ENCODE measurements at places on chromosomes 2 and 18. TPM values are rescaled to one million over a fixed set of nuclear protein-coding genes. Genes with fewer than 3 reads are reported as not detected.

SMPD4 gene
- 38.5 TPM for total RNA-seq

TPO gene
- not detected for total RNA-seq

SLC35G4 gene
- total RNA-seq, result not detected

ABCB11 gene
- total RNA-seq, result not detected

POTEJ gene
- total RNA-seq, result not detected

ANKRD62 gene
- not detected for total RNA-seq

MEIS1 gene
- total RNA-seq, result 30.1 TPM

CHRNG gene
- total RNA-seq, result not detected

GRCh38 chr2:47652061-47652690, 130.8 kb upstream of the MSH6 start:
- DNase-seq, result no peak

DNA sequence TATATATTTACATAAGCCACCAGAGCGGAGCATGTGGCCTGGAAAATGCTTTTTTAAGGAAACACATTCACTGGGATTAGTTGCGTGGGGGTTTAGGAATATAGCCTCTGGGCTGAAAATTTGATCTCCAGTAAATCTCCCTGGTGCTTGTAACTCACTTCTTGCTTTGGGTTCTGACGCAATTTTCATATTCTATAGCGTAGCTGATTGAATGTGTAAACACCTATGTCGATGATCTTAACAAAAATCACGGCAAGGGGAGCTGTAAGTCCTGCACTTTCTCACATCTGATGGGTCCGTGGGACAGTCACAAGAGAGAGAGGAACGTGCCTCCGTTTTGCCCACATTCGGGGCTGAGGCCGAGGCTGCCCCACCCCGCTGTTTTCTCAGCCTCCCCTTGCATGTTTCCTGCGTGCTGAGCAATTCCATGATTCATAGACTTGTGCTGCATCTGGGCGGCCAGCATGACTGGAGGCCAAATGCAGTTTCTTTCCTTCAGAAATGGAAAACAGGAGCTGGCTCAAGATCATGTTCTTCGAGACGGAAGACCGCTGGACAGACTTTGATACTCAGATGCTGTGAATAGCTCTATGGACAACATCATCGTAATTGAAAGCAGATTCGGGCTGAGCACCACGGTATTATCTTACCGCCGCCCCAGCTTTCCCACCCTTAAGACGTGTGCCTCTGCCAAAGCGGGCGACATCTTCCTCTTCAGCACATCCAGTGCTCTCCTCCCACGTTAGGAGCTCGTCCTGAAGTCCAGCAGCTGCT, 109.2 kb downstream of the TMEM18 start:
- peak; percentile 37 for DNase-seq

DNA sequence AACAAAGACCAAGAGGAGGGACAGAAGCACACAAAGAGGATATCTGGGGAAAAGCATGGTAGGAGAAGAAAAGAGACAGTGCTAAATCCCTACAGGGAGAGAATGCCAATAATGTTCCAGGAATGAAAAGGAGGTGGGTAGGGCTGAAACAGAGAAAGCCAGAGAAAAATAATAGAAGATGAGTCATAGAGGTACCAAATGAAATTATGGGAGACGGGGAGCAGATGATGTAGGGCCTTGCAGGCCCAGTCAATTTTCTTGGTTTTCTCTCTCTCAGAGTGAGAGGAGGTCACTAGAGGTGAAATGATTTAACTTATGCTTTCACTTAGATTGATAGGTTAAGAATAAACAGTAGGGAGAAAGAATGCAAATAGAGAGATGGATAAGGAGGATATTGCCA, 61.5 kb downstream of the RPRM start:
- DNase-seq, result peak; percentile 58

DNA sequence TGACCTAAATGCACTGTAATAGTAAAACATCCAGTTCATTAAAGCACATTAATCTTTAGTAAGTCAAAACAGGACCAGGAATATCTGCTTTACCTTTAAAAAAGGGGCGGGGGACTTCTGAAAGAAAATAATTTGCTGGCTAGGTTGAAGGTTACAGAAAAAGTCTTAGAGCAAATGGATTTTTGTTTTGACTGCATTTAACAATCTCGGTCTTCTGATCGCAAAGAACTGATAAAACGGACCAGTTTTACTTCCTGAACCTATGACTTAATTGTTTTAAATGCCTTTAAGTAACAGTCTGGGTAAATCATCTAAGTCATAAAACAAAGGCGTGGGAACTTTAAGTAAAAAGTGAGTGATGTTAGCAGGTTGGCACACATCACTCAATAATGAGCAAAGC, 783 bp downstream of the BUB1 start:
- DNase-seq, result peak; percentile 8

DNA sequence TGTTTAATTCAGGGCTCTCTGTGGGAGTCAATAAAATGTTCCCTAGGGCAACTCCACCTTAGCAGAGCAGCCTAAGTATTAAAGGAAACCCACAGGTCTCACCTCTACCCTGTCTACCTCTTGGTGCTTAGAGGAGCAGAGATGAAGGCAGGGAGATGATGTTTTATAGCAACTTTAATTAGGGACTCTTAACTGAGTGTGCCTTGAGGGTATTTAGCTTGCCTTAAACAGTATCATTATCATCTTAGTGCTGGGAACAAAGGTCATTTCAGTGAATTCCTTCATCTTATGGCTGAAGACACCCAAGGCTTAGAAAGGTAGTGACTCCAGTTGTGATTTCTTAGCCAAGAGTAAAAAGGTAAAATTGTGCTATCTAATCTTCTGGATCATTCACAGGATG, 26.7 kb downstream of the VIL1 start:
- no peak for DNase-seq

GRCh38 chr2:26617588-26618083, 23.5 kb downstream of the CIB4 start:
- DNase-seq, result no peak

GRCh38 chr2:252001-252602, 11.7 kb downstream of the SH3YL1 start:
- no peak for DNase-seq

GRCh38 chr18:7291046-7291445, 60.2 kb downstream of the LRRC30 start:
- DNase-seq, result no peak

GRCh38 chr2:1496359-1496821, 83.1 kb downstream of the TPO start:
- DNase-seq, result no peak

DNA sequence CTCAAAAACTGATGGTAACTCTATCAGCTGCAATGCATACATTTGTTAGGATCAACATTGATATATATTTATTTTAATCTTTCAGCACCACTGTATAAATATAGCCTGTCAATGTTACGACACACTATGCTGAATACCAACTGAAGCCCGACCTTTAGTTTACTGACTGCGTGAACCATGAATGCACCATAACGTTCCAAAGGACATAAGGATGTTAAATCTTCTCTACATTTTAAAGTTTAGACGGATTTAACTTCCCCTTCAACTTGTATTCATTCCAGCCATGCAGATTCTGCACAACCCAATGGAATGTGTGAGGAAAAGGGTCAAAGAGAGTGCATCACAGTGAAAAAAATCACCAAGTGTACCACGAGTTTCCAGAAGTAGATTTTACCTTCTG, 489.5 kb downstream of the IRS1 start:
- no peak for DNase-seq

- peak; percentile 48 for DNase-seq
Observed at GRCh38 chr2:61247204-61247812, 85.3 kb downstream of the C2orf74 start.

DNA sequence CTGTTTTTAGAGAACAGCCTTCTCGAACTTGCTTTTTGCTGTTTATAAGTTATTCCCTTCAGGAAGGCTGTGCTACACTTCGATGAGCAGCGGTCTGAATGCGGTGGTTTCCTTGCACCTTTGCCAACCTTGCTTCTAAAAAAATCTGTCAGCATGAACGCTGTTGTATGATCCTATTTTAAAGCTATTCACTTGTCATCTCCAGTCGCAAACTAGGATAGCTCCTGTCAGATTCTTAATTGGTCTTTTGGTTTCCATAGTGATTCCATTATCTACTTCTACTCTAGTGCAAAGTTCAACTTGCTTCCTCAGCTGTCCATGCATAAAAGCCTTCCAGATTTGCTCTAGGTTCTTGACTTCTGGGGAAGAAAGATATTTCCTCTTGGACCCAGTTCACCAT, 76.3 kb upstream of the GALNT3 start:
- no peak for DNase-seq

- DNase-seq, result no peak
Observed at GRCh38 chr2:43553341-43553855, 42.4 kb downstream of the THADA start.

DNA sequence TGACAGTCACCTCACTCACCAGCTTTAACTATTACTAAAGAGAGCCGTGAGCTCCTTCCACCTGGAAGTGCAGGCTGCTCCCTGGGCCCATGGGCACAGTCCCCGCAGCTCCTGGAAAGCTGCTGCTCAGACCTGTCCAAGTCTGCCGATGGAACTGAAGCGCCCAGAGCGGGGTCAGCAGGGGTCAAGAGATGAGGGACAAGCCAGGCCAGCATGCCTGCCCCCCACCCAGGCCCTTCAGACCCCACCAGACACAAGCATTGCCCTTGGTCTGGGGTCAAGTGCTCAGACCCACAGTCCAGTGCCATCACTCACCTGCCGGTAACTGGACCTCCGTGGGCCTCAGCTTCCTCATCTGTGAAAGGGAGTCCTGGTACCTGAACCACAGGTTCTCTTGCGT, 59.9 kb downstream of the BIN1 start:
- no peak for DNase-seq

- no peak for DNase-seq
Observed at GRCh38 chr18:64474773-64475172, 325.9 kb upstream of the LINC00305 start.

DNA sequence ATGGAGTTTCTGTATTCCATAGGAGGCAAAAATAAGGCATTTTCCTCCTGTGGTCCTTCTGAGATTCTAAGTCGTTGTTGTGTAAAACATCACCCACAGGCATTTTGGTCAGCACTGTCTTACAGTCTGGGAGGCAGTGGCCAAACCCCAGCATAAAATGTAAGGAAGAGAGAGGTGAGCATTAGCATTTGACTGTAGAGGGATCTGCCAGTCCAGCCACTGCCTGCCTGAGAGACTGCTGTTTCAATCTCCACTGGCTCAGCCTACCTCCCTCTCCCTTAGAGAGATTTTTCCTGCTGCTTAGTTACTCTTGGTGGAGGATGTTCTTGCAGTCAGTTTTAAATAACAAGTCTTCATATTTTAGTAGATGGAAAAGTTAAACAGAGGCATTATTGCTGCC, 77.0 kb downstream of the ARHGEF33 start:
- no peak for DNase-seq

All from A172 (cell line).